ENCODE measurements at places on chromosomes 6 and 20.

- no peak for DNase-seq
These were observed 191.7 kb upstream of the RIN2 start for GRCh38 chr20:19566226-19566945.

DNA sequence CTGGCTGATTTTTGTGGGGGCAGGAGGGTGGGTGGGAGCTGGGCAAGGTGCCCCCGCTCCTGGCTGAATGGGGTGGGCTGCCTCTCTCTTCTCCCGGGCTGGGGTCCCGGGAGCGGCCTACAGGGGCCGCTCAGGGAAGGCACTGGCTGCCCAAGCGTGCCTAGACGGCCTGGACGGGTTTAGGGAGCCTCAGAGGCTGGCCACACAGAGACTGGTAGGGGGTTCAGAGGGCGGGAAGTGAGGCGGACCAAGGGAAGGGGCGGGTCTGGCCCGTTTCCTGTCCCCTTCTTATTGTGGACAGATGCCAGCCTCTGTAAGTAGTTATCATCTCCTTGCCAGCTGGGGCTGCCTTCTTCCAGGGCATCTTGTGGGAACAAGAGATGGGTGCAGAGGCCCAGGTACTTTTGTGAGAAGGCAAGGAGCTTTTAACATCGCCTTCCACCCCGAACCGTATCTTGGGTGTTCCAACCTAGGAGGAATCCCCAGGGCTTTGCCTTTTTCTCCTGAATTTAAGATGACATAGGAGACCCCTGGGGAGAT, 437 bp downstream of the CD40 start:
- DNase-seq, result no peak

DNA sequence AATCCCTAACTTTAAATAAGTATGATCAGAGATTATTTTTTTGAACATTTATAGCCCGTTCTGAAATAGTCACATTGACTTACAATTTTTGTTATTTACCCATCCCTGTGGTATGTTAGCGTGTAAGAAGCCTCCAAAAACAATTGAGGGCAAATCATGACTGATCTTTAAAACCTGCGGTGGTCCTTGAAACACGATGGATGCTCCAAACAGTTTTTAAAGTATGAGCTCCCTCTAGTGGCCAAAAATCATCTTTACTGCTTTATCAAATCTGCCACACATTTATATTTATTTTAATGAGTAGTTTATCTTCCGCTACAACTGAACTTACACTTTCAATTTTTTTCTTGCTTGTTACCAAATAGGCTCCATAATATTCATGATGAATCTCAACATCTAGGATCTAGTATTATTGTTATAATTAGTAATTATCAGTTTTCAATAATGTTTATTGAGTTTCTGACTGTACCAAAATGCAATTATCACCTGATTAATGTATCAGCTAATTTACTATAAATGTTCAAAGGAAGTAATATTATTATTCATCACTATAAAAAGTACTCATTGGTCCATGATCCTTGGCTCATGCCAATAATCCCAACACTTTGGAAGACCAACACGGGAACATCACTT, 52.2 kb downstream of the MARCKS start:
- no peak for DNase-seq

- DNase-seq, result no peak
These were observed 6.3 kb upstream of the HDDC2 start for GRCh38 chr6:125307964-125308615.

GRCh38 chr6:33333666-33334065, 16.1 kb upstream of the ZBTB22 start:
- DNase-seq, result no peak

GRCh38 chr6:52117352-52117751, 29.9 kb upstream of the PKHD1 start:
- no peak for DNase-seq

- no peak for DNase-seq
These were observed 25.6 kb downstream of the PRPF6 start for GRCh38 chr20:64006490-64006889.

- no peak for DNase-seq
These were observed 14.9 kb downstream of the PHACTR2 start for GRCh38 chr6:143692696-143693095.
